ENCODE measurements at places on chromosomes 13 and 19. TPM values are rescaled to one million over a fixed set of nuclear protein-coding genes. Genes with fewer than 3 reads are reported as not detected.
A peak's percentile ranks its signal among the peaks of the same experiment; 100 is the strongest.

Gene MYO16
- 0.07 TPM for total RNA-seq

GRCh38 chr19:15838351-15838750, 22.9 kb upstream of the OR10H1 start:
- DNase-seq: no peak

GRCh38 chr19:43446746-43447489, 18.5 kb downstream of the LYPD3 start:
- DNase-seq: peak; percentile 53

Gene APOC1
- 5.1 TPM for total RNA-seq

Gene SH2D3A
- 75.7 TPM for total RNA-seq

DNA sequence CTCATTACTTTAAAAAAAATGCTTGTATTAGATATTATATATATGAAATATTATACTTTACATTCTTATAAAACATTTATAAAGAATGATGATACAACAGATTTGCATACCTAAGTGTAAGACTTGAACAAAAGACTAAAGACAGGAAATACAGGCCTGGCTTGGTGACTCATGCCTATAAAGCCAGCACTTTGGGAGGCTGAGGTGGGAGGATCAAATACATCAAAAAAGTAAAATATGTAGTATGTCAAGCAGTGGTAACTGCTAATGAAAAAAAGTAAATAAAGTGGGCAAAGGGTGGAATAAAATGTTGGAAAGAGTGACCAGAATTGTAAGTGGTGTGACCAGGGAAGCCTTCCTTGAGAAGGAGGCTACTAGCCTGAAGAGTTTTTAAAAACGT, 133.7 kb downstream of the GGACT start:
- peak; percentile 79 for DNase-seq

- DNase-seq: peak; percentile 72
Observed at GRCh38 chr13:21478881-21479808, 20.0 kb upstream of the ZDHHC20 start.

DNA sequence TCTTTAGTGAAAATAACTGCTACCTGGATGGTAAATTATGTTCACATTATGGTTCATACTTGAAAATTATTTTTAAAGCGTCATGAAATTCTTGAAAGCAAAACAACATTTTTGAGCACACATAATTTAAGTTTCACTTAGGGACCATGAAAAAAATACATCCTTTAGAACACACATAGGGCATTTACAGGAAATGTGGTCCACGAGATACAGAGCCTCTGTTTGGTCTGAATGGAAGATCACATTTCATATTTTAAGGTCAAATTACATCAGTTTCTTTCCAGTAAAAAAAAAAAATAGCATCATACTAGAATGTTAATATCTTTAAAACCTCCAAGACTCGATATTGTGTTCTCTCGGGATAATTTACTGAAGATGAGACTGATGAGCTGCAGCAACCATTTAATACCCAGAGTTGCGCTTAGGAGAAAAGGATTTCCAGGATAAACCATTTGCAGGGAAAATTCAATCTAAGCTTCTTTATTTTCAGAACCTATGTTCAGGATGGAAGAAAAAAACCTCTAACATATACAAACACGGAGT, 720.7 kb downstream of the DIAPH3 start:
- DNase-seq: no peak

DNA sequence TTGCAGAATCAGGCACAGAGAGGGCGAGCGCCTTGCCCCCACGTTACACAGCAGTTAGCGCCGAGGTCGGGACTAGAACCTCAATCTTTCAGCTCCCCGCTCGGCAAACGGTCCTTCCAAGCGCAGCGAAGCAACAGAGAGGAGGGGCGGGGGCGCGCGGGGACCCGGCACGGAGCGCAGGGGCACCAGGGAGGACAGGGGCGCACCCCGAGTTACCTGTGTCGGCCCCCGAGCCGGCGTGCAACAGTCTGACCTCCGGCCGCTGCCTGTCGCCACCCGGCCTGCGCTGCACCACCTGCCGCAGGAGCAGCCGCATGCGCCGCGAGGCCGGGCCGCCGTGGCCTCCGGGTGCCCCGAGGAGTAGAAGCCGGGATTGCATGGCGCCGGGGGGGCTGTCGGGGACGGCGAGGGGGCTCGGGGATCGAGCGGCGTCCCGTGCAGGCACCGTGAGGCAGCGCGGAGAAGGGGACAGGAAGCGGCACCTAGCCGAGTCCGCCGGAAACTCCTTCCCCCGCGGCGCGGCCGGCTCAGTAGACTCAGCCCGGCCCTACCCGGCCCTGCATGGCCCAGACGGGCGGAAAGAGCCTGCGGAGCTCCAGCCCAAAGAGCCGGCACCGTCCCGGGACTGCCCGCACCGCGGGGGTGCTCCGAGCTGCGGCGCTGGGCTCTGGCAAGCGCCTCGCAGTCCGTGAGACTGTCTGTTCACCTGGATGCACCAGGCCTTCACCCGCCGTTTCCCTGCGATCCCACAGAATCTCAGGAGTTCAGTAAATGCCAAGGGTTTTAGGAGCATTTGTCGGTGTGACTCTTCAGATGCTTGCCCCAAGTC, at the start of gene VWA8:
Gene VWA8, minus strand, starts transcription at position 473 of the 829 bp plus-strand sequence. Its CDS starts 94 bp downstream, at position 379.
- peak; percentile 63 for DNase-seq

- DNase-seq: no peak
Observed at GRCh38 chr13:36174923-36175322, 39.4 kb downstream of the SOHLH2 start.

DNA sequence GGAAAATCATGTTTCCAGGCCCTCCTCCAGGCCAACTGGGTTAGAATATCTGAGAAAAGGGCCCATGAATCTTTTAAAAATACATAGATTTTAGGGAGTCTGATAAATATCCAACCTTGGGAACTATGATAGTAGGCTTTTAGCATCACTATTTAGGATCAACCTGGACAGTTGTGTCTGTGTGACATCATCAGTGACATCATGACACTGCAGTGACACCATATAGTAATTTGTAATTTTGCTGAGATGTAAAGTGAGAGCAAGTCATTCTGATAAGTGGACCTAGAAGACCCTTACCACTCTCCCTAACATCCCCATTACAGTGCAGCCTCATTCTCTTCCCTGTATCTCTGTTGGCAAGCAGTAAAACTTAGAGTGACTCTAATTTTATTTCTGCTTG, 14.1 kb downstream of the GPALPP1 start:
- no peak for DNase-seq

Gene LILRB4
- total RNA-seq: not detected

Gene COL4A1
- total RNA-seq: 0.57 TPM

- DNase-seq: no peak
Observed at GRCh38 chr13:27347211-27347772, 76.7 kb downstream of the RASL11A start.

Gene OR7G1
- total RNA-seq: not detected

DNA sequence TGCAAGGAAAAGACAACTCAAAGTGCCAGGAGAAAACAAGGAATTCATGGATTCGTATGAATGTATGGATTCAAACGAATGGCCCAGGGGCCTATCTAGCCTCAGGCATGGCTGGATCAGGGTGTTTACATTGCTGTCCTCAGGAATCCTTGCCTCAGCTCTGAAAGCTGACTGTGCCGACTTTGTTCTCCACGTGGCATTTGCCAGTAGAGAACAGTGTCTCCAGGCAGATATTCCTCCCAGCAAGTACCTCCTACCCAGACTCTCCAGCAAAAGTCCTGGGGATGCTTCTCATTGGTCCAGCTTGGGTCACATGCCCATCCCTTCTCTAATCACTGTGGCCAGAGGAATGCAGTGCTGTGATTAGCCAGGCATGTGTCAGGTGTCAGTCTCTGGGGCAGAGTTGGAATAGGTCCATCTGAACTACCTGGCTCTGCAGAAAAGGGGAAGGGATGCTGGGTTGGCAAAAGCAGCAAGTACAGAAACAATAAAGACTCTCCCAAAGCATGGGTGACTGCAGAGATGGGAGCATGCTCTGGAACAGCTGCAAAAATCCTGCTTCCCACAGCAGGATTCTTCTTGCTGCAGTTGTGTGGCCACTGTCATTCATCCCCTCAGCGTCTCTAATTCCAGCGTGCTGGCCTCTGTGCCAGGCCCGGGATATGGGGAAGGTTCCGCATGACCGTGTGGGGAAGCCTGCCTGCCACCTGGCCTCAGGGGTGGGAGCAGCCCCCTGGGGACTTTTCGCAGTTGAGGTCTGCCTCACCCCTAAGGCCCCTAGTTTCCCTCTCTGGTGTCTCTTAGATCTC, 30.0 kb downstream of the CCNE1 start:
- peak; percentile 78 for DNase-seq

DNA sequence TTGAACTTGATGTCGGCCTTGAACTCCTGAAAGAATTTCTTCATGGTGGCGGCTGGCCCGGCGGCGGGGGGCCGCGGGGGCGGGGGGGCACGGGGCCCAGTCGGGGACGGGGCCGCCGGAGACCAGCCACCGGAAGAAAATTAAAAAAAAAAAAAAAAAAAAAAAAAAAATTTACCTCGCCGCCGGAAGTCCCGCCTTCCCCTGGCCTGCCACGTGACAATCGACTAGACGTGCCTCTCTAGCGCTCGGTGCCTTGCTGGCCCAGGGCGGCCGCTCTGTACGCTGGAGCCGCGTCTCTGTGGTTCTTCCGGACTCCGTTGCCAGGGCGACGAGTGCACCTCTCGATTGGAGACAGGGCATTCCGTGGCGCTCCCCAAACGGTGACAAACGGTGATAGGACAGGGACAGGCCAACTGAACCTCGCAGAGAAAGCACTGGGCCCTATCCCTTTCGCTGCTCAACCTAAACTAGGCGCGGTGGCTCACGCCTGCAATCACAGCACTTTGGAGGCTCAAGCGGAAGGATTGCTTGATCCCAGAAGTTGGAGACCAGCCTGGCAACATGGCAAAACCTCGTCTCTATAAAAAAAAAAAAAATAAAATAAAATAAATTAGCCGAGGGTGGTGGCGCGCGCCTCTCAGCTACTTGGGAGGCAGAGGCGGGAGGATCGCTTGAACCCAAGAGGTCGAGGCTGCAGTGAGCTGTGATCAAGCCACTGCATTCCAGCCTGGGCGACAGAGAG, at the start of gene UBXN6:
Gene UBXN6, minus strand, starts transcription at position 141 of the 742 bp plus-strand sequence. Its CDS starts 97 bp downstream, at position 44.
- peak; percentile 92 for DNase-seq

- no peak for DNase-seq
Observed at GRCh38 chr13:37747071-37747612, 122.4 kb downstream of the TRPC4 start.

DNA sequence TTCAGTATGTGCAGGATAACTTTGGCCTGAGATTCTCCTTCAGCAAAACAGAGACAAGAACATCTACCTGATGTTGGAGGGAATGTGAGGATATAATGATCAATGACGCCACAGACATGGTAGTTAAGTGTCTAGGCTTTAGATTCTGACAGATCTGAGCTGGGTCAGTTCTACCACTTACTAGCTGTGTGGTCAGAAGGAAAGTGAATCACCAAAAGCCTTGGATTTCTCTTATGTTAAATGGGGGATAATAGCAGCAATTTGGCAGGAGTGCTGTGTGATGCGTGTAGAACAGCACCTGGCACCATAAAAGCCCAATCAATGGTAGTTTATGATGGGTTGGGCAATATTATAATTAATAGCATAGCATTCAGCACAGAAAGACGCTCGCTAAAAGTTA, 41.7 kb downstream of the RXFP2 start:
- DNase-seq: no peak

DNA sequence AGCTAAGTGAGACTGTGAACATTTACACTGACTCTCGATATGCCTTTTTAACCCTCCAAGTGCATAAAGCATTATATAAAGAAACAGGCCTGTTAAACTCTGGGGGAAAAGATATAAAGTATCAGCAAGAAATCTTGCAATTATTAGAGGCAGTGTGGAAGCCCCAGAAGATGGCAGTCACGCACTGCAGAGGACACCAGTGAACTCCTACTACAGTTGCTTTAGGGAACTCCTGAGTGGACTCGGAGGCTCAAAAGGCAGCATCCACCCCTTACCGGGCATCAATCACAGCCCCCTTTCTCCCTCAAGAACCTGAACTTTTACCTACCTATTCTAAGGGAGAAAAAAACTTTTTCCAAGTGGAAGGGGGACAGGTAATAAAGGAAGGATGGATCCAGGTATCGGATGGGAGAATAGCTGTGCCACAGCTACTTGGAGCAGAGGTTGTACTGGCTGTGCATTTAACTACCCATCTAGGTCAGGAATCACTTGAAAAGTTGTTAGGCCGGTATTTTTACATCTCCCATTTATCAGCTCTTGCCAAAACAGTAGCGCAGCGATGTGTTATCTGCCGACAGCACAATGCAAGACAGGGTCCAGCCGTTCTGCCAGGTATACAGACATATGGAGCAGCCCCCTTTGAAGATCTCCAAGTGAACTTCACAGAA, 80.1 kb downstream of the ZNF486 start:
- no peak for DNase-seq

DNA sequence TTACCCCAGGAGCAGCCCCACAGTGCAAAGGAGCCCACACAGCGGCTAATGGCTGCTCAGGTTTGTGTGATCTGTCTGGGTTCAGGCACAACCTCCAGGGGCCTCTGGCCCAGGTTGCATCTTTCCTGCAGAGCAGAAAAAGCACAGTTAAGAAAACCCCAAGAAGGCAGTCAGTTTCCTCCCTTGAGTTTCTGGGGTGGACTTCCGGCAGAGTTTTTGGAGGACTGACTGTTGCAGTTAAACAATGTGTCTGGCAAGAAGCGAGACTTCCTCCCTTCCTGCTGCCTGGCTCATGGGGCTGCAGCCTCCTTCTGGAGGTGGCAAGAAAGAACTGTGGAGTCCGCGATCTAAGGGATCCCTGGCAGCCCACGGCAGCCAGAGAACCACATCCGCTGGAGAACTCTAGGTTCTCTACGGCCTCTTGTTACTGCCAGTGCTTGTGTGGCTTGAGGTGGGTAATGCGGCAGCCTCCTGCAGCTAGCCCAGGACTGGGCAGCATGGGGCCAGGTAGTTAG, 114.4 kb downstream of the ZDHHC20 start:
- no peak for DNase-seq

DNA sequence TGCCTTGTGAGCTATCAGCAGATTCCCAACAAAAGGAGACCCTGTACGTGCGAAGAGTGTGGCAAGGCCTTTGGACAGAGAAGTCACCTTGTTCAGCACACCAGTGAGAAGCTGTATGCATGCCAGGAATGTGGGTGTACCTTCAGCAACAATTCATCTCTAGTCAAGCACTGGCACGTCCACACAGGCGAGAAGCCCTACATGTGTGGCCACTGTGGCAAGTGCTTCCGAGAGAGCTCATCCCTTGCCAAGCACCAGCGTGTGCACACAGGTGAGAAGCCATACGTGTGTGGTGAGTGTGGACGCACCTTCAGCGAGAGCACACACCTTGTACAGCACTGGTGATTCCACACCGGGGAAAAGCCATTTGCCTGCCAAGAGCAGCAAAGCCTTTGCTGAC, 7.6 kb upstream of the ZSCAN22 start:
- DNase-seq: no peak

Gene CYP4F11
- 17.9 TPM for total RNA-seq

DNA sequence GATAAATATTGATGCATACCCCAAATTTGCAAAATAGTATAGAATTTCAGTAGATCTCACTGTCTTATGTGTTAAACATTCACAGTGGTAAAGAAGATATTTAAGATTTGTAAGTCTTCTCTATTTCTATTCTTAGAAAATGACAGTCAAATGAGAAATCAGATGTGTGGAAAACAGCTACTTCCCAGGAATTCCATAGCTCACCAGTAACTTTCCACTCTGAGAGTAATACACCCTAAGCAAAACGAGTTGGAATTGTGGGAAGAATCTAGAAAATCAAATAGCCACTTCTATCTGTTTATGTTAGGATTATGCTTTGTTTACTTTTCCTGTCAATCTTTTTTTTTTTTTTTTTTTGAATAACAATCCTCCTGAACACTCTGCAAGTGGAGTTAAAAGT, 69.1 kb downstream of the FLT1 start:
- DNase-seq: no peak

Gene MZT1
- 19.0 TPM for total RNA-seq
